ENCODE measurements at places on chromosomes 2 and 18.

DNA sequence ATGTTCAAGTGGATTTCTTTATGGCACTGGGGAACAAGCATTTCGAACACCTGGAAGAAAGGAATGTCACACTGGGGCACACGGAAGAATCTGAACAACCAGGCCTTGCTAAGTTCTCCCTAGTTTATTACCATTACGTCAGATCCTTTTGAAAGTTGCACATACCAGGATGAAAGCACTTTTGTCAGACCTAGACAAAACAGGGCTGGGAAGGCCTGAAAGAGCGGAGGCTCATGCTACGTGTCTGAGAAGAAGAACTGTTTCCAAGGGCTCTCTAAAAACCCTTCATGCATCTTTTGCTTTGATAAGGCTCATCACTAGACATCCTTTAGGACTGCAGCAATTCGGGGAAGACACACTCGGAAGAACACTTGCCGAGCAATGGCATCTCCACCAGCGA is 15.4 kb upstream of the SLC25A52 start:
- DNase-seq, result no peak

DNA sequence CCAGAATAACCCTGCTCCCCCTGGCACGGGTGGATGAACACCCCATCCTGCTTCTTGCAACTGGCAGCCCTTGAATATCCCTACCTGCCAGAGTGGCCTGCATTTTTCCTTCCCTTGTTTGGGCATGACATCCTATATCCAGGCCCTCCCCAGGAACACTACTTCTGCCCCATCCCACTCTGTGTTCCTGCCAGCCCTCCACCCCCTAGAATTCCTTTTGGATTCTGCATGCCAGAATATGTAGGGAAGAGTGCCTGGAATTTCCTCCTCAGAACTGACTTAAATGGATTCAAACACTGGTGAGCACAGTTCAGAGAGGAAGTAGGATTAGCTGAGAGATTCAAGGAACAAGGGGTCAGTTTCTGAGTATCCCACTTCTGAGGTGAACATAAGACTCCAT is 123.5 kb upstream of the PELI1 start:
- no peak for DNase-seq

DNA sequence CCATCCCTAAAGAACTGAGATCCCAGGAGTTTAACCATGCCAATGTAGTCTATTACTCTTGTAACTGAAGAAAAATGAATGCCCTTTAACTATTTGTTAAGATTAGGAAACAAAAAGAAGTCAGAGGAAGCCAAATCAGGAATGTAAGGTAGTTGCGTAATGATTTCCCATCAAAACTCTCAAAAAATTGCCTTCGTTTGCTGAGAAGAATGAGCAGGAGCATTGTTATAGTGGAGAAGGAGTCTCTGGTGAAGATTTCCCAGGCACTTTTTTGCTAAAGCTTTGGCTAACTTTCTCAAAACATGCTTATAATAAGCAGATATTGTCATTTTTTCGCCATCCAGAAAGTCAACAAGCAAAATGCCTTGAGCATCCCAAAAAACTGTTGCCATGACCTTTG is 224.0 kb upstream of the SIX2 start:
- no peak for DNase-seq

DNA sequence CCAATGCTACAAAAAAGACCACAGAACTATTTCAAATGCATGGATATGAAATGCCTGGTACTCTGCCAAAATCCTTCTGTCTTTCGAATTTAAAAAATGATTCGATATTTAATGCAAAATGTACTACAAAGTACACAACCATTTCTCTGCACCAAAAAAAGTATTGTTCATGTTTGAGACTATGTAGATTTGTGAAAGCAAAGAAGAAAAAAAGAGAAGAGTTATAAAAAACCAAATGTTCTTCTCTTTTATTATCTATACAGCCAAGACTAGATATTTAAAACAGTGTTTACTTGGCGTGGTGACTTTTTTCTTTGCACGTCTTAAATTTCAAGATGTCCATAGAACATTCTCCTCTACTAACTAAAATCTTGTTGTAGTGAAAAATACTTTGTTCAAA is 89.2 kb downstream of the DTNA start:
- DNase-seq, result no peak

DNA sequence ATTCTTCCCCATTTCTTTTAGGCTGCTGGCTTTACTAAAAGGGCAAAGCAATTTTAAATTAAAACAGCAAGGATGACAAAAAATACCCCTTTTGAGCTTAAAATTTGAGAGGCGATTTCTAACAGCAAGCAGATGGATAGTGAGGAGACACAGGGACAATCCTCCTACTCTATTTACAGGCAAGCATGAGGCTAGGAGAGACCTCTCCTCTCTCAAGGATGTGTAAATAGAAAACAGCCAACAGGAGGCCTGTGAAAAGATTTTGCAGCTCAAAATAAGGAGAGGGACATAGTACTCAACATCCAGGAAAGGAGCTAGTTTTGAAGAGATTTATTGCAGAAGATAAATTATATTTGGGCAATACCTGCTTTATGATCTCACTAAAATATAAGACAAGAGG is 53.8 kb downstream of the LINC00305 start:
- DNase-seq, result no peak

- DNase-seq, result no peak
Observed at GRCh38 chr18:54228364-54228763, 3.9 kb upstream of the MBD2 start.

DNA sequence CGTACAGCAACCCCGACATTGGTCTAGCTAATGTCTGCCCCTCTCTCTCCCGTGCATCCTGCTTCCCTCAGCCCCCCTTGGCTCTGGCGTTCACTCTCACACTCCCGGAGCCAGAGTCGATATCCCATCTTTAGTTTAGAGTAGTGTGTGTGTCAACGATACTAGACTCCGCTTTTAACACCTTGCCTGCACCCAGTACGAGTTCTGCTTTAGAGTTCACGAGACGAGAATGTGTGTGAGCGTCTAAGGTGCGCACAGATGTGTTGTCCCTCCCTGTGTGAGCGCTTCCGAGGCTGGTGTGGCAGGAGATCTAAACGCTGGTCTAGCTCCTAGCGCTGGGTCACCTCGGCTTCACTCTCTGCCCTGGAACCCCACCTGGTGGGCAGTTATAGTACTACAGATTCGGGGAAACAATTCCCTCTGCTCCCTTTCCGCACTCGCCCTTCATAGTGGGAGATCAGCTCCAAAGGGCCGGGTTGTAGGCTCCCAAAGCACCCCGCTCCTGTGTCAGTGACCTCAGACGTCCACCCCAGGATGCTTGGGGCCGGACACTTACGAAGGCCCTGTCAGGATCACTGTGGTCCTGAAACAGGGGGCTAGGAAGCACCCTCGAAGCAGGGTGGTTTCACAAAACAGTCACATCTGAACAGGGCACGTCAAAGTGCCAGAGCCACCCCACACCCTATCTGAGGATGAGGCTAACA is 2.6 kb upstream of the CYP26B1 start:
- DNase-seq, result no peak

- DNase-seq, result no peak
Observed at GRCh38 chr2:161237392-161238264, 70.6 kb upstream of the PSMD14 start.

DNA sequence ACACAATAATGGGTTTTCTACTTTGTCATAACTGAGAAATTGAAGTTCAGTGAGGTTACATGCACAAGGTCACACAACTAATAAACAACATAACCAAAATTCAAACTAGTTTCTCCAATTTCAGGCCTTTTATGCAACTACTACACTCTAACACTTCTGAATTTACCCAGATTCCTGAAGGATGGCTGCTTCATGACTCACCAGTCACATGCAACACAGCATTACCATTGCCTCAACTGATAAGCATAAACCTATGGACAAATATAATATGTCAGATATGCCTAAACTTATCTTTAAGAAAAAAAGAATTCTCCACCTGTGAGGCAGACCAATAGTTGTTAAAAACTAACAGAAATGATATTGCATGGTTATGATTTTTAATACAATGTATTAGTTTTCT is 586.5 kb upstream of the SLC8A1 start:
- DNase-seq, result no peak

DNA sequence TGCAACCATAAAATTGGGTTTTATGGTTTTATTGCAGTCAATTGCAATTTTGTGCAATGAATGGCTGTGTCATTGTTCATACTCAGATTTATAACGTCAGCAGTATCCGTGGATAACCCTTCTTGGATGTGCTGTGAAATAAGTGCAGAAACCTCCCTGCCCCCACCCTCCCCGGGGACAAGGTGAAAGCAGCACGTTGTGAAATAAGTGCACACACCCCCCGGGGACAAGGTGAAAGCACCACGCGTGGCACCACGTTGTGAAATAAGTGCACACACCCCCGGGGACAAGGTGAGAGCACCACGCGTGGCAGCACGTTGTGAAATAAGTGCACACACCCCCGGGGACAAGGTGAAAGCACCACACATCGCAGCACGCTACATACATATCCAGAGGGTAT is 93.6 kb upstream of the NFATC1 start:
- DNase-seq, result no peak

- DNase-seq, result no peak
Observed at GRCh38 chr2:24877067-24877466, 43.0 kb downstream of the ADCY3 start.

DNA sequence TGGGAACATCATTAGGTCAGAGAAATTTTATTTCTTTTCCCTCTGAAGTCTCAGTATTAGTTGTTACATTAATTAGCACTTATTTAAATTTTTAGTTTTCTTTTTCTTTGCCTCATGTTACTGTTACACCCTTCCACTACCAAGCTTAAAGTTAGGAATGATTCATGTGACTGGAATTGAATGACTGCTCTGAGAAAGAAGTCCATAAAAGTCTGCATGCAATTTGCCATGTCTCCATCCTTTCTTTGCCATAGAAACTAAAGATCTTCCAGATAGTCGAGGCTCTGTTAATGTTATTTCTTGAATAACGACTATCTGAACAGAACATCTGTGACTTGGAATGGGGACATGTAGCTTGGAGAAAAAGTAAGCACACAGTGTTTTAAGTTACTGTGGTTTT is 1269.8 kb upstream of the PIK3C3 start:
- no peak for DNase-seq

DNA sequence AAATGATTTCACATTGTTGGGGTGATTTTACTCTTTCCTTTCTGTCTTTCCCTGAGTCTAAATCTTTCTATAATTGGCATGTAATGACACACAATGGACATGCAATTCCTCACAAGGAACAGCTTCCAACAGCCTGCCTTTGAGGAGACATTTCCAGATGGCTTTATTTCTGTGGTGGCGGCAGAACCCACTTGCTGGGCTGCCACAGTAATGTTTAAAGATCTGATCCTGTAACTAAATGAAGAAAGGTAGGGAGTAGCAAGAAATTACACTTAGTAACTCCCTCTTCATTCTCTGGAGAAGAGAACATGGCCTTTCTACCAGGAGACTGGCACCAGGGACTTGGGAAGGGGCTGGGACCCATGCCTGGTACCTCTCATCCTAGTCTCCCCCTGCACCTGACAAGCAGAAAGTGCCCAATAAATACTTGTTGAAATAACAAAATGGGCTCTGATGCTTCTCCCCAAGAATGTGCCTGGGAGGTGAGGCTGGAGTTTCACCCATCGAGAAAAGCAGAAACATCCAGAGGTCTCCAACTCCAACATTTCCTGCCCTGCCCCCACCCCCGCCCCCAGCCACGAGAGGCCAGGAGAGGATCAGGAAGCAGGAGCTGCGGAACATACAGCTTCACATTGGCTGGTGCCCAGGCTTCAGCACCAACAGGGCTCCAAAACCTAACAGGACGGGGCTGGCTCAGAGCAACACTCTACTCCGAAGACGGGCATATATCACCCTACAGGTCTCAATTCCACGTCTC is 92.1 kb downstream of the PXDN start:
- no peak for DNase-seq

DNA sequence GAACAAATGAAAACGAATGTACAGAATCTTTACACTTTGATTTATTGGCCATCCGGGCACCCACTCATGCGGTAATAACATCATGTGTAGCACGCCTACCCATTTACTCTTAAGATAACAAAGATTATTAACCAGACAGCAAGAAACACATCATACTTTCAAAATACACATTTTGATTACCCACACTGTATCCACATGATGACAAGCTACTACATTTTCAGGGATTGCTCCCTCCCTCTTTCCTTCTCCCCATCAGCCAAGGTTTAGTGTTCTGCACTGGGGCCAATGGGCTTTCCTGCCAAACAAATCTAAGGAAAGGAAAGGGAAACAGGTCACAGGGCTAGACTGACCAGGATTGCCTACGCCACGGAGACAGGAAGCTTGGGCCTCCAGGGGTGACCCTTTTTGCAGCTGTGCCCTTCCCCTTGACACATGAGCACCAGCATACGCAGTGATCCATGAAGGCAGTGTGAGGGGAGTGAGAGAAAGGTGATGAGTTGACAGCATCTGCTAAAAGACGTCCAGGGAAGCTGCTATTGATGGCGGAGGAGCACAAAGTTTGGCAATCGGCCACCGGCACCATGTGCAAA is 76.5 kb downstream of the ZNF521 start:
- DNase-seq, result no peak

- DNase-seq, result no peak
Observed at GRCh38 chr2:219183151-219183772, 5.2 kb downstream of the RETREG2 start.

- no peak for DNase-seq
Observed at GRCh38 chr2:72893594-72894319, 6.5 kb downstream of the SPR start.

- no peak for DNase-seq
Observed at GRCh38 chr18:49273241-49273880, 187.1 kb downstream of the DYM start.

GRCh38 chr18:35732636-35733035 is 151.1 kb downstream of the GALNT1 start:
- DNase-seq, result no peak

- DNase-seq, result no peak
Observed at GRCh38 chr2:172113617-172114016, 10.9 kb upstream of the DLX2 start.

DNA sequence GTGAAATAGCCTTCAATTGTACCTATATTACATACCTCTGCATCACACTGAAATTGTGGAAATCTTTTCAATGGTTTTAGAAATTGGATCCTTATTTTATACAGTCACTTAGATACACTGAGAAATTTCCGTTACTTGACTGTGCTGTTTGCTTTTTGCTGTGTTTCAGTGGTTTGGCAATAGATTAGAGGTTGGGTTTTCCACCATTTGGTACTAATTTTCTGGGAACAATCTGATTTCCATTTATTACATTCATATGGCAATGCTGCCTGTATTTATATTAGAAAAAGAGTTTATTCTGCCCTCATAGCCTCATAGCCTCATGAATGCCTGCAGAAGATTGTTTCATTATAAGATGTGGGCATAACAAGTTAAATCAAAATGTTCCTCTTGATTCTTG is 285.0 kb downstream of the GULP1 start:
- DNase-seq, result no peak

DNA sequence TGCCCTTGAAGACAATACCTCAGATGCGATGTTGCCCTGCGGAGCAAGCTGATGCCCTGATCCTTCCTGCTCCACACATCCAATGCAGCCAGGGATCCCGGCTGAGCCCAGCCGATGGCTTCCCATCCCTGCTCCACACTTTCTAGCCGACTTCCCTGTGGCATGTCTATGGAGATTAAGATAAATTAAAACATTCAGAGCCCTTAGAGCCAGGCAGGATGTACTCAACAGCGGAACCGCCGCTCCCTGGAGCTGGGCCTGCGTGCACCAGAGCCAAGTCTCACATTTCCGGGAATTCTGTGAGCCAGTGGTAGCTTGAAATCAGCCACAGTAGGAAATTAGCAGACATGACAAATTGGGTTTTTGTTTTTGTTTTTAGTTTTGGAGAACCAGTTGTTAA is 620.6 kb downstream of the GALR1 start:
- no peak for DNase-seq

- no peak for DNase-seq
Observed at GRCh38 chr2:172311921-172312345, 115.5 kb upstream of the ITGA6 start.
